ENCODE measurements at places on chromosomes 11 and 22.

GRCh38 chr22:50313021-50313420 is 5.6 kb upstream of the PLXNB2 start:
- no peak for DNase-seq

DNA sequence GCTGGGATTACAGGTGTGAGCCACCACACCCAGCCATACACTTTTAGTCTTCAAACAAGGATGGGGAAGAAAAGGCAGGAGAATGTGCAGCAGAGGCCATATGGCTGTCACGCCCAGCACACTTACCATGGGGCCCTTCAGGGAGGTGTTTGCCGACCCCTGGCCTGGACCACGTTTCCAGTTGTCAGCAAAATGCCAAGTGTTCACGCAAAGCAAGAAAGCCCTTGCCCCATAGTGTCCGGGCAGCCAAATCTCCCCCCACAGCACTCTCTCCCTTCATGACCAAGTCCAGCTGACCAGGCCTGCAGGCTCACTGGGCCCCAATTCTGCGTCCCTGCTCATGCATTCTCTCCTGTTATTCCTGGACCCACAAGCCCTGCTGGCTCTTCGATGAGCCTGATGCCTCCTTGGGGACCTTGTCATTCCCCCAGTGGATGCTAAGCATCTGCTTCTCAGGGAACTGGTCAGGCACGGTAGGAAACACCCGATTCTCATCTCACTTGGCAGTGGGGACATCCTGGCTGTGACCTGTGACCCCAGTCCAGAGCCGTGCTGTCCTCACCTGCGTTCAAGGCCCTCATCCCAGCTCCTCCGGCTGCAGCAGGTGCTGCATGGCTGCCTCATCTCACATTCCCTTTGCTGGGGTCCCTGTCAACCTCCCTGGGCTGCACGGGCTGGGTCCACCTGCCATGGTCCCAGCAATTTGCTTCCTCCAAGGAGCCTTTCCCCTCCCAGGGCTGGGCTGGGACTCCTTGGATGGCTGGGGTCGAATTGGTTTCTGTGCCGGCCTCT is 96.4 kb downstream of the CTTN start:
- no peak for DNase-seq

DNA sequence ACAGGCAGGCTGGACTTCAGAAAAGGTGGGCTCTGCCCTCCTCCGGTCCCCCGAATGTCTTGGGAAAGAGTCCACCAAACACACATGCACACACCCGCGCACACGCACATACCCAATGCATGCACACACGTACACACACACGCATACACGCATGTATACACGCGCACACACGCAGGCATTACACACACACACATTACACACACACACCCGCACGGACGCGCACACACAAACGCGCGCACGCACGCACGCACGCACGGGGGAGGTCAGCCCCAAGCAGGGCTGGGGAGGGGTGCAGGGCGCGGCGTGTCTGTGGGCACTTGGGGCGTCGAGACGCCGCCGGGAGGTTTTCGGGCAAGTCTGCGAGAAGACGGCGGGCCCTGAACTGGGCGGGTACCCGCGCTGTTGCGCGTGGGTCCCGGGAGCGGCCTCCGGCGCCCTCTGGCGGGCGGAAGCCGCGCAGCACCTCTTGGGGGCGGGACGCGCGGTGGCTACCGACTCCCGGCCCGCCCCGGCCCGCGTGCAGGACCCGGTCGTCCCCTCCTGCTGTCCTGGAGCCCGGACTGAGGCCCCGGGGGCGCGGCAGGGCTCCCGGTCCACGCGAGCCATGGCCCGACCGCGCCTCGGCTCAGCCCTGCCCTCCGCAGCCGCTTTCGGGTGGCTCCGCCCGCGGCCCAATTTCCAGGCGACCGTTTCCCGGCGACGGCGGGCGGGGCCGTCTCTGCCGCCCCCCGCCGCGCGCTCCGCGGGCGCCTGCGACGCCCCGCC is 3.6 kb downstream of the SEPTIN5 start:
- peak; percentile 66 for DNase-seq

GRCh38 chr11:71078482-71078881 is 173.9 kb downstream of the SHANK2 start:
- DNase-seq, result no peak

DNA sequence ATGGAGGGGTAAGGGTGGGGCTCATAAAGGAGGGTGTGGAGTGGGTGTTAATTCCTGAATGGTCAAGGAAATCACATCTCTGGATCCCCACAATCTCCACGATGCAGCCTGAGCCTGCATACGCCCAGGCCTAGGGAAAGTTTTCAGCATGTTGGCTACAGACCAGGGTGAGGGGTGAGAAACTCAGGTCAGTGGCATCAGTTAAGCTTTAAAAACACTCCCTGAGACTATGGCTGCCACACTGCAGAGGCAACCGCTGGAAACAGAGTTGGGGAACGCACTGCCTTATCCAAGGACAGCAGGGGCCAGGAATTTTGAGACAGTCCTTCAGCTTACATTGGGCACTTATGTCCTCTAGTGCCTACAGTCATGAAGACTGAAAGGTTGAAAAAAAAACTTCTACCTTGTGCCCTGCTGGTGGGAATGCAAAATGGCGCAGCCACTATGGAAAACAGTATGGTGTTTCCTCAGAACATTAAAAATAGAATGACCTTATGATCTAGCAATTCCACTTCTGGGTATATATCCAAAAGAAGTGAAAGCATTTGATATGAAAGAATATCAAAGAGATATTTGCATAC is 19.7 kb downstream of the DKK3 start:
- DNase-seq, result no peak

DNA sequence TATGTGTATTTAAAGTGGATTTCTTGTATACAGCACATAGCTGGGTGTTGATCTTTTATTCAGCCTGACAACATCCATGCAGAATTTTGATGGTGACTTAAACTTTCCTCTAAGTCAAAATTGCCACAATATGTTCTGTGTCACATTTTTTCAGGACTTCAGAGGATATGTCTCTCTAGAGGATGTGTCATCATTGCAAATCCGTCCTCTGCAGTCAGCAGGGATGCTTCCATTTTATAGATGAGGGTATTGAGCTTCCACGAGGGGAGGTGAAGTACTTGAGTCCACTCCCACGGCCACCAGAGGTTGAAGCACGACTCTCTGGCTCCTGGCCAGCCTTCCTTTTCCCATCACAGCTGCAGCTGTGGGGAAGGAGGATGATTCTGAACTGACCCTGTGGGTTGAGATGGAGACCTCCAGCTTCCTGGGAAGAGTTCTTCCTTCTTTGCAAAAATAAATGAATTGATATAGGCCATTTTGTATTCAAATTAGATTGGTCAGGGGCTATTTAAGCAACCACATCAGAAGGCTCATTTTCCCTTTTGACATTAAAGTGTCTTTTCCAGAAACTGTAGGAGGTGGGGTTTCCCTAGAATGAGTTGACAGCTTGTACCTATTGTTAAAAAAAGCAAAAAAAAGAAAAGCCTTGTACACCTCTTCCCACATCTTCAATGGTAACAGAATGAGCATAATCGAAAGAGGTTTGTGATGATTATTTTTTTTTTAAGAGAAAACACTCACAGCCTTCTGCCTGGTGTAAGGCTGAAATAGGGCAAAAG is 55.2 kb upstream of the MYEOV start:
- no peak for DNase-seq

DNA sequence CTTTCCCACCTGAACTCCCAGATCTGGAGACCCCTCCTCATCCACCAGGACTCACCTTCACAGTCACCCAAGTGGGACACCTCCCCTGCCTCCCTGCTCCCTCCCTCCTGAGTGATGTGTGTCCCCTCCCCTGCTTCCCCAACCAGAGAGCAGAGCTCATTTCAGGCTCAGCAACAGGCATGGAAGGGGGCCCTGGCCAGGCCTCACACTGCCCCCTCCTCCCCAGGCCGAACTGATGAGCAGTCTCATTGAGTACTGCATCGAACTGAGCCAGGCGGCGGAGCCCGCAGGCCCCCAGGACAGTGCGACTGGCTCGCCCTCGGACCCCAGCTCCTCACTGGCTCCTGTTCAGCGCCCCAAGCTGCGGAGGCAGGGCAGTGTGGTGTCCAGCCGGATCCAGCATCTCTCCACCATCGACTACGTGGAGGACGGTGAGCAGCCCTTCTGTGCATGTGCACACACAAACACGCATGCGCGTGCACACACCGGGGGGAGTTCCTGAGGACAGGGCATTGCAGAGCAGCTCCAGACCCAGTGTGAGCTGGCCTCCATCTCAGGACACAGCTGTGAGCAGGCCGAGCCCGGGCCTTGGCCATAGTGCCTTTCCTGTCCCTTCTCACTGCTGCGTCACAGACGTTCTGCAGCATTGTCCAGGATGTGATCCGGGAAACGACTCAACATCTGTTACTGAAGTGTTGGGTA is 17.8 kb upstream of the NEAT1 start:
- no peak for DNase-seq

- DNase-seq, result no peak
Observed at GRCh38 chr11:128398517-128399250, 188.7 kb downstream of the ETS1 start.

DNA sequence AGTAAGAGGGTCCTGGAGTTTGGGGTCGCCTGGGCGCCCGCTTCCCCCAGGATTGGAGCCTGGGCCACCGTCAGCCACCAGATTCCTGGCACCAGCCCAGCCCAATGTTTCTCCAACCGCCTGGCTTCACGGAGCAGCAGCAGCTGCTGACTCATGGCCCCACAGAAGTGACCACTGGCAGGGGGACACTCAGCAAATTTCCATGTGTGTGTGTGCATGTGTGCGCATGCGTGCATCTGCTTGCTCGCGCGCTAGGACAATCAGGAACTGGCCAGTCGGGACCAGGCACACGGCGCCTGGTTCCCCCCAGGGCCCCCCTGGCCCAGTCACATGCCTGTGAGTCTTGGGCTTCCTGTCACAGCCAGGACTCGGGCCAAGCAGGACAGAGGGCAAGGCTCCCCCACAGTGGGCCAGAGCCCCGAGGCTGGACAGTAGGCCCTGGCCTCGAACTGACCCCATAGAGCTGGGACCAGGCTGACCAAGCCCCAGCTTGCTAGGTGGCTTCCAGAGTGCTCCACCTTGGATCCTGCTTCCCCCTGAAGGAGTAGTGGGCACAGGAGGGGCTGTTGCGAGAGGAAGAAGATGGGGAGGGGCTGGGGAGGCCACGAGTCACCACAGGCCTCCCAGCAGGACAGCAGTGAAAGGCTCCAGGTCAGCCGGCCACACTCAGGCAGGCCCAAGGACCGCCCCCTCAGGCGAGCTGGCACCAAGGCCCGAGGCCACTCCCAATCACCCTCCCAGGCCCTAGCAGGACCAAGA is 3.2 kb downstream of the CTSD start:
- DNase-seq, result no peak

DNA sequence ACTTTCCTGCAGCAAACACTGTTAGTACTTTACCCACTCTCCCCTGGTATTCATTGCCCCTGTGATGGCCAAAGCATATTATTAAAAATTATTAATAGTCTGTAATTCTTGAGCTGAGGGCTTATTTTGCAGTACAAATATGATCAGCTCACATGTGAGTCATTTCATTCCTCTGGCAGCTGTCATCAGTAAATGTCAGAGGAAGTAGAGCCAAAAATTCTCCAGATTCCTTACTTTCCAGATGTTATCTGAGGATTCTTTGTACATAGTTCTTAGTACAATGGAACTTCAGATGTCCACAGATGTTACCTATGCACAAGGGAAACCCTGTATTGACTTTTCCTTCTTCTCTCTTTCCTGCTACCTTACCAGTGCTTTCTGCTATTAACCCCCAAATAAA is 12.5 kb downstream of the OR5B3 start:
- DNase-seq, result no peak

DNA sequence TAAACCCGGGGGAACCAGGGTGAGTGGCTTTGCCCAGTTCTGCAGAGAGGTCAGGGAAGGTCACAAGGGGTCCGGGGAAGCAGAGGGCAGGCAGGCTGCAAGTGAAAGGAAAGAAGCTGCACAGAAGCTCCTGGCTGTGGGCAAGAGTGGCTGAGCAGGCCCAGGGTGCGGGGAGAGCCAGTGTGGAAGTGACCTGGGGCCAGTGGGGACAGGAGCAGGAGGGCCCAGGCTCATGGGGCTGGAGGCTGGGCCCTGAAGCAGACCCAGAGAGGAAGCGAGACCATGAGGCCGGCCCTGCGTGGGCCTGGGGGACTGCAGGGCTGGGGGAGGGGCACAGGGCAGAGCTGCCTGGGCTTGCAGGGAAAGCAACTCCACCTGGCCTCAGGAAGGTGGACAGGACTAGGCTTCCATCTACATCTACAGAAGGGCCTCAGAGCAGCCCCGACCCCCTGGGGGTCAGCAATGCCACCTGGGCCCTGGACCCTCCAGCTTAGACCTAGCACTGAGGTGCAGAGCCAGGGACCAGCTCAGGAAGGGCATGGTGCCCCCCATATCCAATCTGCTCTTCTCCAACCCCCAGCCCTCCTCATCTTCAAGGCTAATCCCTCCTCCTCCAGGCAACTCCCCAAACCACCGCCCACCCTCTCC is 11.6 kb downstream of the IGF2 start:
- no peak for DNase-seq

GRCh38 chr11:35487532-35488078 is 37.8 kb downstream of the PAMR1 start:
- no peak for DNase-seq

GRCh38 chr11:44579302-44579761 is 13.9 kb downstream of the CD82 start:
- DNase-seq, result no peak

GRCh38 chr11:22707119-22707899 is 40.9 kb downstream of the GAS2 start:
- no peak for DNase-seq

DNA sequence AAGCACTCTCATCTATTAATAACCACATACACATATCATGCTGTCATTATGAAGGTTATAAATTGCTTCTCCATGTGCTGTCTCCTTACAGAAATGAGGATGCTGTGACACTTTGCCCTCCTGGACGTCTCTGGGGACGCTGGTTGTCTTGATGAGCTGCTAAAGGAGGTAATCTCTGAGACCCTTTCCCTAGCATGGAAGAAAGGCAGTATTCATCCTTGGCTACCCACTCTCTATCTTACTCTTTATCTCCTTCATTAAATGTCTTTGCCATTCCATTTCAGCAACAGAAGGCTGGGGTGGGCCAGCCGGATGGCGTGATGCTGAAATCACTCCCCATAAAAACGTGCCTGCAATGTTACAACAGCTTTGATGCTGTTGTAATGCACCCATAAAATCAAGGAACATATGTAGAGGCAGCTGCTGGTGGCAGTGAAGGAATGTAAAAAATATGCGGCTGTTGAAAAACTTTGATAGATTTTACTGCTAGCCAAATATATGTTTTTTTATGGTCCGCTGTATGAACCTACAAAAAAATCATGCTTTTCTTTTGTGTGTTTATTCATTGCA is 715.1 kb upstream of the API5 start:
- DNase-seq, result no peak

GRCh38 chr11:8098879-8099278 is 17.9 kb downstream of the TUB start:
- DNase-seq, result no peak

DNA sequence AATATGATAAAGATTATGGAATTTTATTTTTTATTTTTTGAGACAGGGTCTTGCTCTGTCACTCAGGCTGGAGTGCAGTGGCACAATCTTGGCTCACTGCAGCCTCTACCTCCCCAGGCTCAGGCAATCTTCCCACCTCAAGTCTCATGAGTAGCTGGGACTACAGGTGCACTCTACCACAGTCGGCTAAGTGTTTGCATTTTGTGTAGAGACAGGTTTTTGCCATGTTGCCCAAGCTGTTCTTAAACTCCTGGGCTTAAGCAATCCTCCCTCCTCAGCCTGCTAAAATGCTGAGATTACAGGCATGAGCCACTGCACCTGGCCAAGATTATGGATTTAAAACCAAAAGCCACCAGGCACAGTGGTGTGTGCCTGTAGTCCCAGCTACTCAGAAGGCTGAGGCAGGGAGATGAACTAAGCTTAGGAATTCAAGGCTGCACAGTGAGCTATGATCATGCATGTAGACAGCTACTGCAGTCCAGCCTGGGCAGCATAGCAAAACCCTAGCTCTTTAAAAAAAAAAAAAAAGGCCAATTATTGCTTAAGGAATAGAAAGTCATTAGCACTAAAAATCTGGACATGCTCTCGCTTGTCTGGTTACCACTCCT is 20.2 kb upstream of the CCND1 start:
- DNase-seq, result no peak
